HFFc6 (cell line): ENCODE measurements at places on chromosomes 12 and 14. TPM values are rescaled to one million over a fixed set of nuclear protein-coding genes. Genes with fewer than 3 reads are reported as not detected.

RIMKLB gene
- 9.3 to 10.7 TPM (median 9.6 TPM) in 3 replicates for total RNA-seq

NANOG gene
- not detected in 3 replicates for total RNA-seq

CAPZA3 gene
- not detected in 2 replicates for total RNA-seq

PLXNC1 gene
- 0.19 to 0.51 TPM (median 0.25 TPM) in 3 replicates for total RNA-seq
